GM23248 (cell line): ENCODE measurements at places on chromosomes 7 and 10.

DNA sequence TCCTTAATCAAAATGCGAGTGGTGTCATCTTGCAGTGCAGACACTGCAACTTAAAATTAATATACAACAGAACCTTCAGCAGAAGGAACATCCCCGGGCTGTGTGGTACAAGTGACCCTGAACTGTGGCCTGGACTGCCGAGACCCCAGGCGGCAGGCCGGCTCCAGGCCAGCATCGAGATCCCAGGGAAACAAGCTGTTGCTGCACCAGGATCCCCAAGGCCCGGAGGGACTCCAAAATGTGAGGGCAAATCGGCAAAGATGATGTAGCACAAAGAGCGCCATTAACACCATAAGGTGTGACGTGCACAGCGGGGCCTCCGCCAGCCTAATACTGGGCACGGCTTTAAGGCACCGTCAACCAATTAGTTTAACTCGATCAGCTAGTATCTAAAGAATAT is 73.9 kb downstream of the EBF3 start:
- H3K27ac ChIP-seq, result no peak overlapping the region
- 0 out of 2 replicates have a peak, but pooled peaks cover 5% of the 10 kb centered on the region for H3K27me3 ChIP-seq
- no peaks in the 10 kb centered on the region for H3K4me1 ChIP-seq
- no peak overlapping the region for H3K4me3 ChIP-seq

GRCh38 chr7:42143711-42144600 is 93.1 kb downstream of the GLI3 start:
- H3K4me3 ChIP-seq, result peak overlapping the region; percentile 18
- H3K27ac ChIP-seq, result peak overlapping the region; percentile 50
- DNase-seq, result peak; percentile 87
- H3K36me3 ChIP-seq, result no peaks in the 10 kb centered on the region
- no peaks in the 10 kb centered on the region for H3K27me3 ChIP-seq

- 0 out of 2 replicates have a peak, but pooled peaks cover 4% of the 10 kb centered on the region for H3K27me3 ChIP-seq
- no peaks in the 10 kb centered on the region for H3K36me3 ChIP-seq
- H3K27ac ChIP-seq, result no peak overlapping the region
- no peak for DNase-seq
- no peak overlapping the region for H3K4me3 ChIP-seq
- H3K4me1 ChIP-seq, result no peaks in the 10 kb centered on the region
These were observed 16.6 kb downstream of the DNAJB9 start for GRCh38 chr7:108586274-108586710.

DNA sequence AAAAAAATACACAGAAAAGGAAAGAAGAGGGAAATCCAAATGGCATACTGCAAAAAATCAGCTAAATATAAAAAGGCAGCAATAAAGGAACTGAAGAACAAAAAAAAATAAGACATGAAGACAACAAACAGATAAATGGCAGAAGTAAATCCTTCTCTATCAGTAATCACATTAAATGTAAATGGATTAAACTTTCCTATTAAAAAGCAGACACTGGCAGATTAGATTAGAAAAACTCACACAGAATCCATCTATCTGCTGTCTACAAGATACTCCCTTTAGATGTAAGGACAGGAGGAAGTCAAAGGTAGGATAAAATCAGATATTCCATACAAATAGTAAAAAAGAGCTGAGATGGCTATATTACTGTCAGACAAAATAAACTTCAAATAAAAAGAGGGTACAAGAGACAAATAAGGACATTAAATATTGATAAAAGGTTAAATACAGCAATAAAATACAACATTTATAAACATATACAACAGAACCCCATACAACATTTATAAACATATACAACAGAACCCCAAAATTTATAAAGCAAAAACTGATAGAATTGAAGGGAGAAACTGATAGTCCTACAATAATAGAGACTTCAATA is 51.4 kb downstream of the CFAP70 start:
- no peaks in the 10 kb centered on the region for H3K4me1 ChIP-seq
- no peak overlapping the region for H3K27ac ChIP-seq
- H3K36me3 ChIP-seq, result 0 out of 2 replicates have a peak, but pooled peaks cover 5% of the 10 kb centered on the region

GRCh38 chr10:119320981-119321380 is 113.6 kb downstream of the GRK5 start:
- no peaks in the 10 kb centered on the region for H3K36me3 ChIP-seq
- DNase-seq, result no peak
- peaks cover 23% of the 10 kb centered on the region for H3K4me1 ChIP-seq
- no peak overlapping the region for H3K27ac ChIP-seq
